Activated T-cell treated with anti-CD3 and anti-CD28 coated beads, Interleukin-2, amount 50 U/mL, for 4 hours (primary cell): ENCODE measurements at places on chromosomes 6 and 20. TPM values are rescaled to one million over a fixed set of nuclear protein-coding genes. Genes with fewer than 3 reads are reported as not detected.

DNA sequence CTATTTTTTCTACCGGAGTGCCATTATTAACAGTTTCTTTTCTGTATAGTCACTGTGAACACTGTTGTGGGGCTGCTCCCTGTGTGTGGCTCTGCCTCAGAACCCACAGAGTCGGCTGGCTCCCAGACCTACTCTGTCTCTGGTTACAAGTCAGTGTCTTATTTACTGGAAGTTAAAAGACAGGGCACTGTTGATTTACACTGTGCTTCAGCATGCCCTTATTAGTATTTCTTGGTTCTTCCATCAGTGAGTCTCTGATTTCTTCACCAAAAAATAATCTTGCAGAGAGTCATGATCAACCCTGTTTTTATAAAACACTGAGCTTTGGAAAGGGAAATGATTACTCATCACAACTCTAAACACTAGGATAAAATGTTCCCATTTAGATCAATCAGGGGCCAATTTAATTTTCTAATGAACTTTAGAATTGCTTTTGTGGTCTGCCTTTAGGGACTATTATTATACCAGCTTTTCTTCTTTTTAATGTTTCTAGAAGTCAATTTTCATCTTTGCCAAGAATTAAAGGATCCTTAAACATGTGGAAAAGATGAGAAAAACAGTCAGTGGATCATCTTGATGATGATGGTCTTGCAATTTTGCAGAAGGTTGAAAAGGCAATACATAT lies 92.6 kb downstream of the UTRN start:
- no peak for DNase-seq

GRCh38 chr20:23596579-23597250 lies 9.0 kb downstream of the CST9 start:
- no peak for DNase-seq

DNA sequence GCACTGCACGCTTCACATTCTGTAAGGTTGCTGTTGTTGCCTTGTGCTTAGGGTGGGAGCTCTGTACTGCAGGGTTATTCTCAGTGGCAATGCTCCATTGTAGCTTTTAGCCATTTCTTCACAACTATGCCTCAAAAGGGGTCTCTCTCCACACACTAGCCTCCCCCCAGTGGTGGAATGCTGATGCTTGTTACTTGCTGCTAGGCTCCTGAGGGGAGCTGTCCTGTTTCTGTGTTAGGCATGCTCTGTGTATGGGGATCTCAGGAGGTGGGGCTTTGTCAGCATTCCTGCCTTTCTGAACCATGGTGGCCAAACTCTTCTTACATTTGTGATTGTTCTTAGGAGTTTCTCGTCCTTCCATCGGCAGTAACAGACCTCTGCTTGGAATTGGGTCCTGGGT lies 18.8 kb downstream of the TMEM170B start:
- no peak for DNase-seq

DNA sequence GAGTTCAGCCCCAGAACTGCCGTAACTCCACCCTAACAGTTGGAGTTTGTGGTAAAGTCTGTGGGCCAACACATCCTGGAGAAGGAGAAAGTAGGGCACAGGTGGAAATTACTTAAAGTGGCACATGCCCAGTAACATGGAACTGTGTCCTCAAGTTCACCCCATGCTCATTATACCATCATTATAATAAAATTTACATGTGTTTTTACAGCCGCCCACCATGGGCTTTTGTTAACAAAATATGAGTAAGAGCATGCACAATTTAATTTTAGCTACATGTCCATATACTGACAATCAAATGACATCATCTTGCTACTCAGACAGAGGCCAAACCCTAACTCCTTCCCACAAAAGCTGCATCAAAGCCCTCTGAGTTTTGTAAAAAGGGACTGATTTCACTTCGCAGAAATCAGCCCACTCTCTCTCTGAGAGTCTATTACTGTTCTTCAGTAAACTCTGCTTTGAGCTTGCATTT lies 17.3 kb upstream of the ELOVL4 start:
- no peak for DNase-seq

GRCh38 chr20:53963635-53964034 lies 106.8 kb downstream of the BCAS1 start:
- DNase-seq = no peak

Gene PLAGL1
- 8.9 TPM for total RNA-seq

- no peak for DNase-seq
These were observed 817 bp downstream of the ME1 start for GRCh38 chr6:83429857-83430610.

Gene ADGRF5
- 0.03 TPM for total RNA-seq

Gene OXT
- not detected for total RNA-seq

Gene FAM83C
- total RNA-seq = not detected

GRCh38 chr20:57114290-57115005 lies 152.0 kb downstream of the BMP7 start:
- DNase-seq = no peak

DNA sequence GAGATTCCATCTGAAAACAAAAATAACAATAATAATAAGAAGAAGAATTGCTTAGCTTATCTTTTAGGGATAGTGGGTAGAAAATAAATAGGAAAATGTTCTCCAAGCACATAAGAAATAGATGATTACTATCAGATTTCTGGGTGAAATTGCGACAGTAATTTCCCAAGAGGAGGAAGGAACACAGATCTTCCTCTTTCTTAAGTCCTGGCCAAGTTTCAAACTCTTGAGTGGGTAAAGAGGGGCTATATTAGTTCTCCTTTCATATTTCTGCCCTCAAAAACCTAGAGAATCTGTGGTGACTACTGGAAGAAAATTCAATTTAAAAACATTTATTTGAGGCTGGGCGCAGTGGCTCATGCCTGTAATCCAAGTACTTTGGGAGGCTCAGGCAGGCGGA lies 63.7 kb downstream of the PHACTR2 start:
- DNase-seq = no peak

DNA sequence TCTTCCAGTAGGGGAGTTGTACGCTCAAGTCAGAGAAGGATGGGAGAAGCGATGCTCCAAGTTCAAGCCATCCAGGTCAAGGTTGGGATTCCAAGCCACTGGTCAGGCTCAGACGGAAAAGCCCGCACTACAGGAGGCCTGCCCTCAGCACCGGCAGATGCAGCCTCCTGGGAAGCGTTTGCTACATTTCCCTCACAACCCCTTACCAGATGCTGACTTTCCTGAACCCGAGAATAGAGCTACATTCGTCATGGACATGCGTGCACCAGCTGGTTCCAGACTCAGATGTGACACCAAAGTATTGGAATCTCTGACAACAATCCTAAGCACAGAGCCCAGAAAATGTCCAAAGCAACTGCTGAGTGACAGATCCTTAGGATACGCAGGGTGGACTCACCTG lies 174.8 kb downstream of the SASH1 start:
- DNase-seq = no peak

DNA sequence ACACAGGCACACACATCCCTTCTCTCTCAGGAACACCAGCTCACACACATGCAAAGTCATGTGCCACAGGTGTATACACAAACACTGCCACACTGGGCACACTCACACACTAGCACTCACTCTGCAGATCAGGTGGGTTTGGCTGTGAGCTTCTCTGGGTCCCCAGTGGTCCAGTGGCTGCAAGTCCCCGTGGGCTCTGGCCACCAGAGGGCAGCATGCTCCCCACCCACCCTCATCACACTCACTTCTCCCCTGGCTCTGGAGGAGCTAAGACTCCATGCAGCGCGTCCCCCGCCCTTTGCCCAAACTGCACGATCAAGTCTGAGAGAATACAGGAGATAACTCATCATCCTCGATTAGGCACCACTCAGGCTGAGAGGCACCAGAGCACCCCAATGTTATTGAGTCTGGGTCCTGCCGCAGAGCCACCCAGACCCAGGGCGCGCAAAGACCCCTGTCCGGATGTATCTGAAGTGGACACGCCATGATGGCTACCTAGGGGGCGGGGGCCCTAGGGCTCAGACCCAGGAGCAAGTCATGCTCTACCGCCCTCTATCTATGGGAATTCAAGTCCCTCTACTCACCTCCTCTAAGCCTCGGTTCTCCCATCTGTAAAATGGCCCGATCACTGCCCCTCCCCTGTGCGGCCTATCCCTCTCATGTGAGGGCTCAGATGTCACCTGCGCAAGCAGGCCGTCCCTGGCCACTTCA lies 90.5 kb downstream of the GRM4 start:
- peak; percentile 56 for DNase-seq

DNA sequence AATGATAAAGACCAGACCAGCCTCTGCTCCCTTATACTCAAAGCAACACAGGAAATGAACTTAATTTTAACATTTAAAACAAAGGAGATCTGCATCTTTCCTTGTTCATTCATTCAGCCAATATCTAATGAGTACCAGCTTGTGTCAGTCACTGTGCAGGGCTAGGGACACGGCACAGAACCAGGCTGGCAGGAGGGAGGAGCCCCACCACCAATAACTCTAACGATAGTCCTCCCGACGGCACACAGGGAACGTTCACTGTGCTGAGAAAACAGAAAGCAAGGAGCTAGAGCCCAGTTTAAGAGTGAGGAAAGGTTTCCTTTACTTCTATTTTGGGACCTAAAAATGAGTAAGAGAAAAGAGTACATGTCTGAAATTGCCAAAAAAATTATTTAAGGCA lies 9.9 kb downstream of the ETV7 start:
- no peak for DNase-seq

GRCh38 chr6:137846772-137847313 lies 20.2 kb upstream of the TNFAIP3 start:
- no peak for DNase-seq

DNA sequence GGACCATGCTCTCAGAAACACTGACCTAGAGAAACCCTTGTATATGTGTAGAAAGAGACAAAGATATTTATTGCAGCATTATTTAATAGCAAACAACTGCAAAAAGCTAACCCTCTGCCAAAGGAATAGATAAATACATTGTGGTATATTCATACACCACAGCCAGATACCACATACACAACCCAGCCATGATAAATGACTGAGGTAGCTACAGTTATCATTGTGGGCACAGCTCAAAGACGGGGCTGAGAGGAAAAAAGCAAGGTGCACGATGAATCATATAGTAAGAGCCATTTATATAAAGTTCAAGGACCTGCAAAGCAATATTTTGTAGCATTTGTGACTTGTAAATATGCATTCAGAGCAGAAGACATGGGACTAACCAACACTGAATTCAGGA lies 30.8 kb downstream of the RSPO4 start:
- DNase-seq = no peak

- DNase-seq = no peak
These were observed 8.0 kb upstream of the EPM2A start for GRCh38 chr6:145743332-145743731.

Gene STK35
- 21.1 TPM for total RNA-seq

- DNase-seq = no peak
These were observed at the start of gene PTK6 for GRCh38 chr20:63536997-63537524. TSS of gene PTK6 (minus strand) at chr20:63537376. CDS start at chr20:63537314, 62 bp downstream.

DNA sequence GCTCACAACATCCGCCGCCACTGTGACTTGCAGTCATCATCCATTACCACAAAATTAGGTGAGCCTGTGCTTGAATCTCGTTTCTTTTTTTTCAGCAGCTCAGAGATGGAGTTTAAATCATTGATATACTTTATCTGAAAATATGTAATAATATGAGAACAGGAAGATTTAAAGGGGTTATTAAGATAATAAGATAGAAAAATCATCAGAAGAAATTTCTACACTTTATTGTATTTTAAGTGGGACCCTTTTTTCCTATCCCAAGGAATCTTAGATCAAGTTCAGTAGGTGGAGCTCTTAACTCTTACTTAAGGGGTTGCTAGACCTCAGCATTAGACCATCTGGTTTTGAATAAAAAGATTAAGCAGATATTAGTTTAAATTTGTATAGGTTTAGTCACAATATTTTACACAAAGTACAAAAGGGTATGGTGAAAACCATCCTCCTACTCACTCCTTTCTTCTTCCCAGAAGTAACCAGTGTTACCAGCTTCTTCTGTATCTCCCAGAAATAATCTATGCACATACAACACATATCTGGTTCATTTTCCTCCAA lies 9.4 kb upstream of the NCOA7 start:
- DNase-seq = peak; percentile 42

- no peak for DNase-seq
These were observed 184.5 kb upstream of the TCF21 start for GRCh38 chr6:133704371-133704770.

DNA sequence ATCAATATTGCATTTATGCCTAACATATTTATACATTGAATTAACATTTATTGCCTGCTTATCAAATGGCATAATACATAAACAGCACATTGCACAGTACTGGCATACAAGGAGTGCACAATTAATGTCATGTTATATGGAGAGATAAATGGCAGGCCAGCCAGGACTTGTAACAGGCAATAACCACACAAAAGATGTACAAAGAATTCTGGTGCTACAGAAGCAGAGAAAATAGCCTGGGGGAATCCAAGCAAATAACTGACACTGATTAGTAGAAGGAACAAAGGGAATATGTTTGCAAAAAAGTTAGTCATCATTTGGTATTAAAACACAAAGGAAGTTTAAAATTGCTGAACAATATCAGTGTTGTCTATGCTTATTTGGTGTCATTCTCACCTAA lies 27.3 kb downstream of the COL21A1 start:
- DNase-seq = no peak

Gene MUC21
- not detected for total RNA-seq

Gene RBPJL
- not detected for total RNA-seq

Gene CALHM4
- not detected for total RNA-seq

Gene TINAG
- total RNA-seq = not detected

DNA sequence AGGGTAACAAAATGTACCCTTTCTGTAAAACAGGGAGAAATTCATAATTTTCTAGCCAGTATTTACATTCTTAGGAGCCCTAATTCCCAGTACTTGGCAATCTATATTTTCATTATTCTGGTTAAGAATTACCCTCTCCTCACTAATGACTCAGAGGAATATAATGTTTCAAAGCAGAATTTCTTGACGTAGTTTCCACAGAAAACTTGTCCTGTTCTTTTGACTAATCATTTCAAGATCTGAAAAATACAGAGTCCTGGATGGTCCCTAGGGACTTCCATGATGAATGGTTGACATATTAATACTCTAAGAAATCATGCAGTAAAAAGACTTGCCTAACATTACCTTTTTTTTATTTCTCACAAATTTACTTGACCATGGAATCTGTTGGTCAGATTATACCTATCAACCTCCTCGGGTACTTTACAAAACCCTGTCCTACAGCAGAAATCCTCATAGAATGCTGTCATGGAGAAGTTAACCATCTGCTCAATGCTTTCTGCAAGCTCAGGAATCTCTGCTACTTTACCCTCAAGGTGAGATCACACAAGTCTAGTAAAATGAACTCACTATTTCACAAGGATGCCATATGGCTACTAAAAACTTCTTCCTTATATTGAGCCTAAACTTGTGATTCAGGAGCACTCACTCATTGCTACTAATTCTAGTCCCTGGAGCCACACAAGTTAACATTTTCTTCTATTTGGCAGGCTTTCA lies 202.1 kb upstream of the CNR1 start:
- DNase-seq = no peak

Gene KHDC1L
- total RNA-seq = not detected

GRCh38 chr6:24740861-24741260 lies 21.9 kb upstream of the C6orf62 start:
- DNase-seq = no peak

Gene PPT2
- total RNA-seq = 27.0 TPM

- peak; percentile 42 for DNase-seq
These were observed at the start of gene UNC5CL for GRCh38 chr6:41039060-41039998. TSS of gene UNC5CL (minus strand) at chr6:41039221. CDS start at chr6:41035074, 4,147 bp downstream.

- DNase-seq = no peak
These were observed 29.8 kb upstream of the CCN2 start for GRCh38 chr6:131980791-131981623.

- DNase-seq = no peak
These were observed 102.4 kb upstream of the HIVEP1 start for GRCh38 chr6:11909696-11910132.
